ENCODE measurements at places on chromosomes 16 and 17.

GRCh38 chr16:17396762-17397498 is 73.8 kb downstream of the XYLT1 start:
- DNase-seq = no peak

DNA sequence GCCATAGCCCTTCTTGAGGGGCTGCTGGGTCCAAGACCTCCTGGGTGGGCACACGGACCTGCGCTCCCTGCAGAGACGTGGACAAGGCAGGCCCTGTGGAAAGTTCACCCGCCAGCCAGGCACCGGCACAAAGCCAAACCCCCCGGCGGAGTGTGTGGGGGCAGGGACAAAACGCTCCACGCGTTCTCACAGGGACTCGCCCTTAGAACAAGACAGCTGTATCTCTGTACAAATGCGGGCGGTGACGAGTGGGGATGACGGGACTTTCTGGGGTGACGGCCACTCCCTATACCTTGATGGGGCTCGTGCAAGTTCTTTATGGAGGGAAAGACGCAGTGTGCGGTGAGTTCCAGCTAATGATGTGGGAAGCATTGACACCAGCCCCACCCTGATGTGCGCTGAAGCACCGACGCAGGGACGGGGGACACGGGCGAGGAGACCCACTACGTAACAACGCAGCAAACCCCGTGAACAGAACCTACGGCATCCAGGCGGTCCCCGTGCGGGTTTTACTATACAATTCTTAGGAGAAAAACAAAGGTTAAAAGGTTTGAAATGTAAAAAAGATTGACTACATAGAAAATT is 49.4 kb downstream of the LMF1 start:
- DNase-seq = no peak

- DNase-seq = no peak
Measured at GRCh38 chr17:28554565-28554964, 2.1 kb upstream of the UNC119 start.

DNA sequence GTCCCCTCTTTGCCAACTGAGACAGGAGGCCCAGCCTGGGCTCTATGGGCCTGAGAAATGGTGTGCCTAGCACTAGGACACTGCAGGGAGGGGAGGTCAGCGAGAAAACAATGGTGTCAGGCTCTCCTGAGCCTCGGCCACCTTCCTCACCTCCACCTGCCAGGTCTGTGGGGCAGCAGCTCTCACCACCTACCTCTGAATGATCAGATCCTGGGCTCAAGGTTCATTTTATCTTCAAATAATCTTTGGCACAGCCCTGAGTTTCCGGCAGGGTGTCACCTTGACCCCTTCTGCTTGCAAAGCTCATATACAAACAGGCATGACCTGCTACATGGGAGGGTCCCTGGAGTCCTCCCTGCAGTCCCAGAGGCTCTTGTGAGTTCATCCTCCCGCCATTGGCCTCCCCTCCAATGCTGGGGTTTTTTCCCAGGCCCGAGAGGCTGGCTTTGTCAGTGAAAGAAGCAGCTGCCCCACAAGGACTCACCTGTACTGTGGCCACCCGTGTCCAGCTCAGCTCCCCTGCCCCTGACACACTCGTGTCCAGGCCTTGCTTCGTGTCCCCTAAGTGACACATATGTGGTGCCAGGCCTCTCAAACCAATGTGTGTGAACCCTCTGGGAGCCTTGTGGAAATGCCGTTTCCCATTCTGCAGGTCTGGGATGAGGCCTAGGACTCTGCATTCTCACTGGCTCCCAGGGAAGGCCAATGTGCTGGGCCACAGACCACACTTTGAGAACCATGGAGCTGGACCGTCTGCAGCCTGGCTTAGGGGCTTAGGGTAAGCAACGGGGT is 176.8 kb upstream of the CIBAR2 start:
- DNase-seq = no peak

DNA sequence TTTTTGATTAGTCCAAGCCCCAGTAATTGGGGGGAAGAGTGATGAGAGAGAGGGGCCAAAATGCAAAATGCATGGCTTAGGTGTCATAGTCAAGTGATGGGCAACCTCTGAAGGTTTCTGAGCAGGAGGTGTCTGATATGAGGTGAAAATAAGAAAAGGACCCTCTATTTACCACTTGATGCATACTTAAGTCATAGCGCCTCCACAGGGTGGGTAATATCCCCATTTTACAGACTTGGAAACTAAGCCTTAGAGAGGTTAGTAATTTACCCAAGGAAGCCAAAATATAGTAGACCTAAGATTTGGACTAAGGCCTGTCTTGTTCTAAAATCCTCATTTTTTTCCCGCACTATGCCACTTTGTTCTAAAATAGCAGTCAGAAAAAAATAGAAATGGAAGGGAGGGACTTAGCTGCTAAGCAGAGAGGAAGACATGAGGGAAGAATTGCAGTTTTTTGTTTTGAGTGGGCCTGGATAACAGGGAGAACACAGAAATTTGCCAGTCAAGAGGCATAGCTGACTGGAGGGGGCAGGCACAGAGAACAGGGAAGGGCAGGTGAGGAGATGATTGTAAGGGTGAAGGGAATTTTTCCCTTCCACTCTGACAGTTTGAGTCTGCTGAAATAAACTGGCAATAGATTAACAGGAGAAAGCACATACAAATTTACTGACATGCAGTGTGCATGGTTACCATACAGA is 2.3 kb upstream of the GRB2 start:
- no peak for DNase-seq

DNA sequence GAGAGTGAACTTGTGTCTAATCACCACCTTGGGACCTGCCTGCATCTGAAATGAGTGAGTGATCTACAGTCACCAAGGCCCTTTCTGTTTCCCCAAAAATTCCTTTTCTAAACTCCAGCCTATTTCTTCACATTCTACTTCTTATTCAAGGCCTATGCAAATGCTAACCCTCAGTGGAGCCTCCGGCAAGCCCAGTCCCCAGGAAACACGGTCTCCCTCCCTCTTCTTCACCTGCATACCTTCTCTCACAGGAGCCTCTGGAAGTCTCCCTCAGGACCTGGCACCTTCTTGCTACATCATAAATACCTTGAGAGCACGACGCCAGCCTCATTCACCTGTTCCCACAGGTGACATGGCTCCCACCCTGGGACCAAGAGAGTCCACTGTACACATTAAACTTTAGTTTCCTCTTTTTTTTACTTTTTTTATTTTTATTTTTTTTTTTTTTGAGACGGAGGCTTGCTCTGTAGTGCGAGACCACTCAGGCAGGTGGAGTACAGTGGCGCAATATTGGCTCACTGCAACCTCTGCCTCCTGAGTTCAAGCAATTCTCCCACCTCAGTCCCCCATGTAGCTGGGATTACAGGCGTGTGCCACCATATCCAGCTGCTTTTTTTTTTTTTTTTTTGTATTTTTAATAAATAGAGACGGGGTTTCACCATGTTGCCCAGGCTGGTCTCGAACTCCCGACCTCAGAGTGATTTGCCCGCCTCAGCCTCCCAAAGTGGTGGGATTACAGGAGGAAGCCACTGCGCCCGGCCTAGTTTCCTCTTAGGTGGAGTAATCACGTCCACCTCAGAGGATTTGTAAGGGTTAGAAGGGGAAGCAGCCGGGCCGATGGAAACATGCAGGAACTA is 97.3 kb downstream of the ANKRD11 start:
- no peak for DNase-seq

DNA sequence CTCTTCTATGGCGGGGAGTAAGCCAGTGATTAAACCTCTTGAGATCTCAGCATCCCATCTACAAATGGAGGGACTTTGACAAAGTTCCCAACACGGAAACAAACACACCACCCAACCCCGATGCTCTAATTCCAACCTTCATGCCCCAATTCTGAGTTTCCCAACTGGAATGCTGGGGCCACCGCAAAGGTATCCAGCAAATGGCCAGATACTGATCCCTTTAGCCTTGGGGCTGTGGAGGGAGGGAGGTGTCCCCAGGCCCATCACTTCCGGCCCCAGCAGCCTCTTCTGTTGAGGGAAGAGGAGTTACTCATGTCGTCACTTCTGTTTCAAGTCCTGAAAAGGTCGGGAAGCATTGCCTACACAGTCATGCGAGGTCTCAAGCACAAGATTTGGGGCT is 154.8 kb upstream of the RPH3AL start:
- no peak for DNase-seq

Measured in stimulated activated CD4-positive, alpha-beta T cell treated with anti-CD3 and anti-CD28 coated beads, TNF-alpha, amount 100 ng/mL, for 1 hour (primary cell).